ENCODE measurements at places on chromosomes 2 and 18.
A peak's percentile ranks its signal among the peaks of the same experiment; 100 is the strongest.

GRCh38 chr2:62467475-62468321, 38.3 kb downstream of the TMEM17 start:
- no peak for DNase-seq

DNA sequence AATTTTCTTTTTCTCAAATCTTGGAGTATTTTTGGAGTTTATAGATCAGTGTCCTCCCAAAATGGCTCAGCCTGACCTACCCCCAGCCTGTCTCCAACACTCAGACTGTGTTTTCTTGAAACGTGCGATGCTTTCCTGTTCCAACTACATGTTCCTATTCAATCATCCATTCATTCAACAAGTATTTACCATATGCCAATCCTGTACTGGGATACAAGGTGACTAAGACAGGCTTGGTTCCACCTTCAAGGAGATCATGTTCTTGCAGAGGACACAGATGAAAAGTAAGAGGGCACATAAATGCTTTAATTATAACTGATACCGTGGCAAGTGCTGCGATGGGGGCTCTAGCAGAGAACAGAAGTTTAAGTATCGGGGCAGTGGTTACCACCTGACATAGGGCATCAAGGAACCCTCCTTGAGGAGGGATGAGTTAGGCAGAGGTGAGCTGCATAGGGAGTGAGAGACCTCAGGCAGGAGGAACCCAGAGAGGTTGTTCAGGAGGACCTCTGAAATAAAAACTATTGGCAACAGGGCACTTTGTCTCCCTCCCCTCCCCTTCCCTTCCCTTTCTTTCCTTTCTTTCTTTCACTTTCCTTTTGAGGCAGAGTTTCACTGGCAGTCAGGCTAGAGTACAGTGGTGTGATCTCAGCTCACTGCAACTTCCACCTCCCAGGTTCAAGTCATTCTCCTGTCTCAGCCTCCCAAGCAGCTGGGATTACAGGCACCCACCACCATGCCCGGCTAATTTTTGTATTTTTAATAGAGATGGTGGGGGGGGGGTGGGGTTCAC, 469.0 kb downstream of the EPHA4 start:
- no peak for DNase-seq

DNA sequence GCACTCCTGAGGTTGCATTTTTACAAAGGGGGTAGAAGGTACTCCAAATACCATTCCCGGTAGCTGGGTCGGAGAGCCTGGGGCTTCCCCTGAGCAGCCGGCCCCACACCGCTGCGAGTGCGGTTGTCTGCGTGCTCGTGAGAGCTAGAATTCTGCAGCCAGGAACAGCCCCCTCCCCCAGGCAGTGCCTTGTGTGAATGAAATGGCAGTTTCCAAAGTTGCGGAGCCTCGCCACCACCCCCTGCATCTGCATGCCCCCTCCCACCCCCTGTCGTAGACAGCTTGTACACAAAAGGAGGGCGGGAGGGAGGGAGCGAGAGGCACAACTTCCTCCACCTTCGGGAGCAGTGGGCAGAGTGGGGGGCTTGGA, 1.1 kb downstream of the MYCN start:
- DNase-seq = no peak

DNA sequence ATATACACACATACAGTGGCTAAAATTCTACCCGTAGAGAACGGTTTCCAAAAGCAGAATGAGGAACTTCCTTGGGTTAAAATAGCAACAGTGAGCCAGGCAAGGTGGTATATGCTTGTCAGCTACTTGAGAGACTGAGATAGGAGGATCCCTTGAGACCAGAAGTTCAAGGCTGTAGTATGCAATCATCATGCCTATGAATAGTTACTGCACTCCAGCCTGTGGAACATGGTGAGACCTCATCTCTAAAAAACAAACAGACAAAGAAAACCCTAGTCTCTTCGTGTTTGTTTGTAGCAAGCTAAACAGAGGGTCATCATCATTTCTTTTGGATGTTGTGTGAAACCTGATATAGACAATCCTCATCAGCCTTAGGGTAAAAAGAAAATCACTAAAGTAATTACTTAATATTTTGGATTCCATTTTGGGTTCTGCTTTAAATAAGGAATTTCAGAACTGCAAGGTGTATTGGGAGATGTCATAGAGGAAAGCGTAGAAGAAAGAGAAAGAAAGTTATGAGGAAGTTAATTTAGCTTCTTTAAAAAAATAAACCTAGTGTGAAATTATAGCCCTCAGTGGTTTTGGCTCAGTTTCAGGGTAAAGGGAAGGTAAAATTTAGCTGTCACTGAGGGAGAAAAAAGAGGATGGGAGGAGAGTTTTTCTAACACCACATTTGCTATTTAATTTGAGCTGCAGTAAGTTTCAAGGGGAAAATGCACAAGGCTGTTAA, 46.5 kb downstream of the PLEK start:
- no peak for DNase-seq

- peak; percentile 69 for DNase-seq
Observed at GRCh38 chr2:145090841-145091761, 571.2 kb upstream of the ZEB2 start.

DNA sequence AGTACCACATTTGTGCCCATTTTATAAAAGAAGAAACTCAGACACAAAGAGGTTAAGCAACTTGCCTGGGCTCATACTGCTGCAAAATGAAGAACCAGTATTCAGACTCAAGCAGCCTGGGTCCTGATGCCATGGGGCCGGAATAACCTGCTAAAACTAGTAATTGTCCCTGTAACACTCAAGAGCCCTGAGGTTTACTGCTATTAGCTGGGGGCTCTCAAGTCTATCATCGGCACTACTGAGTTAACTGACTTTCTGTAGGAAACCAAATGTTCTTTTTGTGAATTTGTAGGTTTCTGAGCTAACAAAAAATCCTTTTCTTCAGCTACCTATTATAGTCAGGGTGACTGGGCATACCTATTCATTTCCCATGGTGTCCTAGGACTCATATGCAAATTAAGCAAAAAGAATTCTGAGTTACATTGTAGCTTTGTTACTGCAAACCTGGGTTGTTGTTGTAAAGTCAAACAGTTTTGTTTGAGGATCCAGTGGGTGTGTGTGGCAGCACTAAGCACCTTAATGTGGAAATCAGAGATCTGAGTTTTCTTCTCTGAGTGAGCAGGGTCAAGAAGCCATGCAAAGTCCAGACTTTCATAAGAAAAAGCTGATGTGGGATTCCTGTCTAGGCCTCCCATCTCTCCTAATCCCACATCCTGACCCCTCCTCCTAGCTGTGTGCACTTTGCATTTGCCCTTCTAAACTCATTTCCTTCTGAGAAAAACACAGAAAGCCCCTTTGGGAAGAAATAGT, 72.4 kb upstream of the TNP1 start:
- DNase-seq = no peak

- peak; percentile 32 for DNase-seq
Observed at GRCh38 chr2:218607436-218608115, at the start of gene PLCD4. Gene PLCD4 (plus strand): TSS chr2:218607899. CDS start chr2:218615740, 7,841 bp downstream.

DNA sequence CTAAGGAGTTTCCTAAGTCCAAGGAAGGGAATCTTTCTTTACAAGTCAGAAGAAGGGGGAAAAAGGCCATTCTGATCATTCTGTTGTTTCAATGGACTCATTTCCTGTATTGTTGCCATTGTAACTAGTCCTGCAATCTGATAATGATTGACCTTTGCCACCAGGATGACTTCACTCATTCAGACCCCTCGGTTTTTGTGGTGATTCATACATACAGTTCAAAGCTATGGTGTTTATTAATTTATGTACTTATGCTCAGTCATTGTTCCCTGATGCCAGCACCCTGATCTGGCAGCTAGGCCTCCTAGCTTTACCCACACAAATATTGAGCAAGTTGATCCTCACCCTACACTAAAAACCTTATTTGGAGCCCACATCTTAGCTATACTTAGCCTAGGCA, 57.6 kb upstream of the ZNF519 start:
- peak; percentile 1 for DNase-seq

DNA sequence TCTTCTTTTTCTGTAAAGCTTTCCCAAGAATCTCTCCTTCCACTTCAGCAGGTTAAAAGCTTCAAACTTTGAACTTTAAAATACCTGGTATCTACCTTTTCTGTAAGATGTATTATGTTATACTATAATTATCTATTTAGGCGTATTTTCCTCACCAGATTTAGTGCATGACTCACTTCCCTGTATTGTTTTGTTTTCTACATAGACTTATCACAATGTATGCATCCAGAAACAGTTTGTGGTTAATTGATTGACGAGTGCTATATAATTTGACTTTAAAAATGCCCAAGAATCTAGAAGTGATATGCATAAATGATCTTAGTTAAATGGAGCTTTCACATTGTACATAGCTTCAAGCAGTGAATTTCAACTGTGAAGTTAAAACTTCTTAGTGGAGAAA, 473.9 kb upstream of the CDH2 start:
- DNase-seq = no peak

GRCh38 chr18:3794537-3795348, 344.8 kb downstream of the TGIF1 start:
- no peak for DNase-seq

DNA sequence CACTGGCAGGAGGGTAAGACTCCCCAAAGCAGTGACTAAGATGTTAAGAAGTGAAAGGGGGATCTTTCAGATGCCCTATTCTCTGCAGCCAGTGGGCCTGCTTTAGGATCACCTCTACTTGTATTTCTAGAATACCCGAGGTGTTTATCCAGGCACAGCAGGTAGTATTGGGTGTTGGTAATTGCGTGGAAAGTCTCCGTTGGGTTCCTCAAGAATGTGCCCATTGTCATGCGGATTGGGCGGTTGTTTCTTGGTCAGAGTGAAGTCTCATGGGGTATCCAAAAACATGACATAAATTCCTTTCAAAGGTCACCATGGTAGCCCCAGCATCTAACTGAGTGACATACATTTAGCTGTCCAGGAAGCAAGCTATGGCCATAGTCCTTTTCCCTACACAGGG, 308.8 kb downstream of the RPIA start:
- DNase-seq = no peak

DNA sequence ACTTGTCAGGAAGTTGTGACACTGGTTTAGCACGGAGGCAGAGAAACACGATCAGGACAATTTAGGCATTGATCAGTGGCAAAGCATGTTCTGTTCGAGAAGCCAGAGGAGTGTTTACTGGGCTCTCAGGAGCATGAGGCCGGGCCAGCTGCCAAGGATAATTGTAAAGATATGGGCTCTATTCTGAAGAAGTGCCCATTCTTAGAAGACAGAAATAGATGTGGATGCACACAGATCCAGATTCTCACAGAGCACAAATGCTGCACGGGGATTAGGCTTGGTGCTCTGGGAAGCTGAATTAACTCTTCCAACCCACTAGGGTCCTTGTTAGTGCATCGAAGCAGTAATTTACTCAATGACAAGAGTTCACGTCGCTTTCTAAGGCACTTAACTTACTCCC, 16.2 kb downstream of the AFF3 start:
- DNase-seq = no peak

GRCh38 chr2:96554293-96555145, 18.0 kb downstream of the ARID5A start:
- DNase-seq = no peak

DNA sequence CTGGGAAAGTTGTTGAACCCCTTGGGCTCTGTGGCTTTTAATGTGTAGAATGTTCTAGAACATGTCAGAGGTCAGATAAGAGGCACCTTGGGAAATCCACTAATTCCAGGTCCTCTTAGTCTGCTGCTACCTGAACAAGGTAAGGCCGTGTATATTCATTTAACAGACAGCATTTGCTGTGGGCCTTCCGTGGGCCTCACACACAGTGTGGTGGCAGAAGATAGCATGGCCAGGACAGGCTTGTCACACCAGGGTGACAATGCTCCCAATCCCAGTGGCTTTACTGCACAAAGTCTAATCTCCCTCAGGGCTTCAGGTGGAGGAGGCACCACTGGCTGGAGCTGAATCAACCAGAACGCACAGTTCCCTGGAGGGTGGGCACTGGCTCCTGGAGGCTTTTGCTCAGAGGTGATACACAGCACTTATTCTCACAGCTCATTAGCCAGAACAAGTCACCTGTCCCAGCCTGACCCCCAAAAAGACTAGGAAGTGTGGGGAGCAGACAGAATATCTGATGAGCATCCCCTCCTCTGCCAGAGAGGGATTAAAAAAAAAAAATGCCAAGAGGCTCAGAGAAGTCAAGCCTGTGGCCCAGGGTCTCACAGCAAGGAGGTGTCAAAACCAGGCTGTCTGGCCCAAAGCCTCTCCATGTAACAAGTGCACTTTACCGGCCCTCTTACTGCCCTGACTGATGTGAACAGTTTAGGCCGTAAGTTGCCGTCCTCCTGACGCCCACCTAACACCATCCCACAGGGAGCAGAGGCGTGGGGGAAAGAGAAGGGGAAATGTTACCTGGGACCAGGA, 216.9 kb upstream of the RAB6C start:
- DNase-seq = no peak
